ENCODE measurements at places on chromosomes 2 and 18. TPM values are rescaled to one million over a fixed set of nuclear protein-coding genes. Genes with fewer than 3 reads are reported as not detected.

Gene VSNL1
- polyA plus RNA-seq = 0.46 TPM

Gene GNAL
- polyA plus RNA-seq = 11.6 TPM

Gene DRC1
- 67.3 TPM for polyA plus RNA-seq

Gene ZNF396
- 9.3 TPM for polyA plus RNA-seq

Gene CDCA7
- 10.8 TPM for polyA plus RNA-seq

Gene OSBPL1A
- 32.0 TPM for polyA plus RNA-seq

Gene LIPG
- 35.2 TPM for polyA plus RNA-seq

Gene TMEFF2
- 3.0 TPM for polyA plus RNA-seq

Gene DSEL
- 2.7 TPM for polyA plus RNA-seq

Gene MFSD6
- 15.0 TPM for polyA plus RNA-seq

Gene MAP3K19
- 15.1 TPM for polyA plus RNA-seq

Gene DNAH6
- polyA plus RNA-seq = 18.4 TPM

Gene VWA3B
- polyA plus RNA-seq = 118 TPM

Gene MARCHF4
- polyA plus RNA-seq = 0.09 TPM

Gene TRIM54
- polyA plus RNA-seq = 28.3 TPM

Gene ERBB4
- 6.1 TPM for polyA plus RNA-seq

Gene PLCD4
- 13.9 TPM for polyA plus RNA-seq

Gene KHK
- polyA plus RNA-seq = 11.5 TPM

Gene TMEM163
- 24.0 TPM for polyA plus RNA-seq

Gene ACMSD
- polyA plus RNA-seq = 0.25 TPM

Gene INHBB
- polyA plus RNA-seq = 46.1 TPM

Gene CRACDL
- 8.4 TPM for polyA plus RNA-seq

Gene CNDP1
- 0.40 TPM for polyA plus RNA-seq

Gene HAAO
- polyA plus RNA-seq = 6.0 TPM

Gene IL36B
- not detected for polyA plus RNA-seq

Gene CAPN13
- 0.57 TPM for polyA plus RNA-seq

Gene KCNG2
- 0.50 TPM for polyA plus RNA-seq

Gene MGAT4A
- polyA plus RNA-seq = 12.1 TPM

Gene DNAH7
- polyA plus RNA-seq = 25.8 TPM

Gene CEP192
- 34.1 TPM for polyA plus RNA-seq

Gene DNAJC5G
- 65.0 TPM for polyA plus RNA-seq

Gene POTEI
- 11.3 TPM for polyA plus RNA-seq

Gene RAB6C
- polyA plus RNA-seq = 1.6 TPM

Gene PPP1R1C
- 98.9 TPM for polyA plus RNA-seq

Gene OTX1
- polyA plus RNA-seq = 0.36 TPM

Gene ABHD1
- polyA plus RNA-seq = 141 TPM

Gene FBLN7
- 3.1 TPM for polyA plus RNA-seq

Gene WDR43
- polyA plus RNA-seq = 52.7 TPM

Gene REG1B
- polyA plus RNA-seq = not detected

Gene CYBRD1
- 60.1 TPM for polyA plus RNA-seq
